ENCODE measurements at places on chromosomes 1 and 21.

- DNase-seq = no peak
Observed at GRCh38 chr1:24541711-24542346, 14.1 kb upstream of the NCMAP start.

GRCh38 chr1:94698356-94698755 lies 121.8 kb upstream of the SLC44A3 start:
- peak; percentile 39 for DNase-seq

- DNase-seq = no peak
Observed at GRCh38 chr1:19495799-19496526, 10.6 kb upstream of the CAPZB start.

DNA sequence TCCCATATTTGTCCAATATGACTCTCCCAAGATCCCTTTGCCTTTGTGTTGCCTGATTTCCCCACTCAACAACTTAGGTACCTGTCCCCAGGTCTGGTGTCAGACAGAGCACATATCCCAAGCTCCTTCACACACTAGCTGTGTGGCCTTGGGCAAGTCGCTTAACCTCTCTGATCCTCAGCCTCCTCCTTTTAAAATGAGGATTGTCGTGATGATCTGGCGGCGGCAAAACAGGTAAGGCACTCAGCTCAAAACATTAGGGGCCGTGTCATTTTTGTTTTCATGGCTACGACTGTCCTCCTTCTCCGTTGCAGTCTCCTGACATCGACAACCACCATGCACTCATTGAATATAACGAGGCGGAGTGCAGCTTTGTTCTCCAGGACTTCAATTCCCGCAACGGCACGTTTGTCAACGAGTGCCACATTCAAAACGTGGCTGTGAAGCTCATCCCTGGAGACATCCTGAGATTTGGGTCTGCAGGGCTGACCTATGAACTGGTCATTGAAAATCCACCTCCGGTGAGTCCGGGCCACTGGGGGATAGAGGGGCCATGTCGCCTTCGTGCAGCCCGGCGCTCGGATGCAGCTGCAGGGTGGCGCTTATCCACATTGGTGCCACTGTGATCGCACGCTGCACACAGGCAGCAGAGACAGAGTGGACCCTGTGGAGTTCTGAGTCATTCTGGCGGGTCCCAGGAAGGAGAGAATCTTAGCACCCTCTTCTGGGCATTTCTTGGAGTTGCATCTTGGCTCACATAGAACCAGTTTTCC lies 25.2 kb downstream of the FHAD1 start:
- peak; percentile 67 for DNase-seq

Data from iris pigment epithelial cell (primary cell).